ENCODE measurements at places on chromosomes 12 and 14.
A peak's percentile ranks its signal among the peaks of the same experiment; 100 is the strongest.

GRCh38 chr12:89041078-89041477, 311.2 kb downstream of the DUSP6 start:
- no peak for DNase-seq

GRCh38 chr12:119659289-119659897, 8.5 kb upstream of the PRKAB1 start:
- DNase-seq: peak; percentile 54

DNA sequence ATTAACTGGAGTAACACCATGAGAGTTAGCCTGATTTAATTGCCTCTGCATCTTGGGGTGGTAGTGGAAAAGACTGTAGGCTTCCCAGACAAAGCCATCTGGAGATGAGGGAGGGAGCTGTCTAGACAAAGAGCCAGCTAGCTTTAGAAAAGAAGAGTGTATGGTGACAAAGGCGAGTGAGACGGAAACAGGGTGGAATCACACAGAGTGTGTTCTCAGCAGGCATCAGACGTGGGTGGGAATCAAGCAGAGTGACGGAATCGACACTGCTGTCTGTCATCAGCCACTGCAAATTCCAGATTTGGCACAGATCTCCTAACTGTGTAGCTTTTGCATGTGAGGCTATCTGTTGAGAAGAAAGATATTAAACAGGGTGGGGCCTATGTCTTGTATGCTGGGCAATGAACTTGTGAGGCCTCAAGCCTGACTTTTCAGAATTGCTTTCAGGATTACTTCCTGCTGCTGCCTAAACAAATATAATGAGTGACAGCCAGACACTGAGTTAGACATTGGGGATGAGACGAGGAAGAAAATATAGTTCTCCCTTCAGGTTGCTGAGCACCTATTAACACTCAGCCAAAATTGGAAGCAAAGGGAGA, 236.5 kb upstream of the GRIP1 start:
- no peak for DNase-seq

DNA sequence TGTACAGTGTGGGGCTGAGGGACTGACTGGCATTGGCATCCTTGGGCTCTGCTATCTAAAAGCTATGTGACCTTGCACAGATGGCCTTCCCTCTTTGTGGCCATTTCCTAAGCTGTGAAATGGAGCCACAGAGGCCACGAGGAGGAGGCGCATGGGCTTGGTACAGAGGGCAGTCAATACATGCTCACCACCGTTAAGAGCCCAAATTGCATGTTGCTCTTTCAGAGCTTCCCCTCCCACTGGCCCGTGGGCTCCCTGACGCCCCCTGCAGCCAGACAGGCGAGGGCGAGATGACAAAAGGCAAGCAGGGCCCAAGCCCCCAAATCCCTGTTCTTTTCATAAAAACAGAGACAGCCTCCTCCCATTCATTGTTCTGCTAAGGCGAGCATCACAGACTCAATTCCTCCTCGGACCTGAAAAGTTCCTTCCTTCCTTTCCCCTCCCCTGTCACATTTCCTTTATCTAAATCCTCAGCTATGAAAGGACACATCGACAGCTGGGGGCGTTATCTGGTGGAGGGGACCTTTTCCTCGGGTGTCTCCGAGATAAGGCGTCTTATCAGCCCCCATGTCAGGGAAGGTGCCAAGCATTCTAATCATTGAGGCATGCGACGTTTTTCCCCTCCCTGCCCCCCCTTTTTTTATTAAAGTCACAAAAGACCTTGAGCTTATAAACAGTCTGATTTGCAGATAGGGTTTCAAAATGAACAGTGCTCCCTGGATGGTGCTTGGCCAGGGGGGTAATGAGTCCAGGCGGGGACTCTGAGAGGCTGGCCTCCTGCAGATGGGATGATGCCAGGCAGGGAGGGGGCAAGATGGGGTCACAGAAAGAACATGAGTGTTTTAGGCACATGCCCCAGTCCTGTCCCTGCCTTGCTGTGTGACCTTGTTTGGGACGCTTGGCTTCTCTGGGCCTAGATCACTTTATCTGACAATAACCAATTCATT, 26.4 kb downstream of the FAM222A start:
- no peak for DNase-seq

GRCh38 chr12:121214855-121215745, 5.2 kb downstream of the P2RX4 start:
- DNase-seq: peak; percentile 89

GRCh38 chr12:12267742-12268200, 927 bp upstream of the LRP6 start:
- DNase-seq: no peak

DNA sequence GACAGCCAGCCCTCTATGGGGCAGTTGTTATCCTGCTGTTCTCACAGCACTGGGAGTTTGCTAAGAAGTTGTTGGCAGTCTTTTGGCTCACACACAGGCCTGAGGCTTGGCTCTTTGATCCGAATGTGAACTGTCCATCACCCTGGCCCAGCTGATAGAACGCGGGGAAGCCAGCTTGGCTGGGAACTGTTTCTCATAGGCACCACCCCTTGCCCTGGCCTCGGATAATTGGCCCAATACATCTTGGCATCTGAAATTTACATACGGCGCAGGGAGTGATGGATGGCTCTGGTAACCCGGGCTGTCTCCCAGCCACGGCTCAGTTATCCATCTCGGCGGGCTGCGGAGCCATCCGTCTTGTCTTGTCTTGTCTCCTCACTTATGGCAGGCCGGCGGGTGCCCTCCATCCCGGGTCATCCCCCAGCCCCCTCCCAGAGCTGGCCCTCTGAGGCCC, 164.1 kb downstream of the PHETA1 start:
- DNase-seq: no peak
